ENCODE measurements at places on chromosomes 4 and X.
A peak's percentile ranks its signal among the peaks of the same experiment; 100 is the strongest.

GRCh38 chr4:179624768-179625181 lies 2182.5 kb upstream of the AGA start:
- H3K27me3 ChIP-seq = no peaks in the 10 kb centered on the region
- H3K4me1 ChIP-seq = peaks cover 7% of the 10 kb centered on the region
- no peak overlapping the region for H3K4me3 ChIP-seq
- peak; percentile 88 for DNase-seq
- peak overlapping the region; percentile 96 for H3K27ac ChIP-seq

GRCh38 chrX:30085571-30085970 lies 129.8 kb upstream of the MAGEB2 start:
- H3K27ac ChIP-seq = no peak overlapping the region
- no peaks in the 10 kb centered on the region for H3K36me3 ChIP-seq
- no peaks in the 10 kb centered on the region for H3K4me1 ChIP-seq

DNA sequence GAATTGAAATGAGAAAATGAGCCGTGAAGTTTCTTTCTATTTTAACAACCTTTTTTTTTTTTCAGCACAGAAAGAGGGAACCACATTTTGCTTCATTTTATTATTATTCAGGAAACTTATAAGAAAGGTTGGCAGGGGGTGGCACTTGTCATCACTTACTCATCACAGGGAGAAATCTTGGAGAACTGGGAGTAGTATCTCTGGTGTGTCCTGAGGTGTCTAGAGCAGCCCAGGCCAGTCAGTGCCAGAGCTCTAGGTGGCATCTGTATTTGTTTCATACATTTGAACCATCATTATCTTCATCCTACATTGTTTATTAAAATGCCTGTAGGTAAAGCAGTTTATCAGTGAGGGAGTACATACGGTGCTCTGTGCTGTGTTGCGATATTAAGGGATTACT lies 43.8 kb upstream of the ARHGAP24 start:
- no peak overlapping the region for H3K27ac ChIP-seq
- H3K27me3 ChIP-seq = no peaks in the 10 kb centered on the region
- H3K4me1 ChIP-seq = no peaks in the 10 kb centered on the region
- no peak for DNase-seq
- no peak overlapping the region for H3K4me3 ChIP-seq
- H3K36me3 ChIP-seq = no peaks in the 10 kb centered on the region

GRCh38 chr4:165369522-165369921 lies 9.3 kb upstream of the CPE start:
- no peak overlapping the region for H3K27ac ChIP-seq
- no peaks in the 10 kb centered on the region for H3K36me3 ChIP-seq
- peak; percentile 44 for DNase-seq
- no peaks in the 10 kb centered on the region for H3K4me1 ChIP-seq
- no peak overlapping the region for H3K4me3 ChIP-seq
- no peaks in the 10 kb centered on the region for H3K27me3 ChIP-seq

GRCh38 chrX:119622356-119623232 lies 16.4 kb upstream of the NKRF start:
- peak; percentile 17 for DNase-seq
- H3K4me1 ChIP-seq = peaks cover 3% of the 10 kb centered on the region
- no peak overlapping the region for H3K4me3 ChIP-seq
- H3K36me3 ChIP-seq = no peaks in the 10 kb centered on the region

DNA sequence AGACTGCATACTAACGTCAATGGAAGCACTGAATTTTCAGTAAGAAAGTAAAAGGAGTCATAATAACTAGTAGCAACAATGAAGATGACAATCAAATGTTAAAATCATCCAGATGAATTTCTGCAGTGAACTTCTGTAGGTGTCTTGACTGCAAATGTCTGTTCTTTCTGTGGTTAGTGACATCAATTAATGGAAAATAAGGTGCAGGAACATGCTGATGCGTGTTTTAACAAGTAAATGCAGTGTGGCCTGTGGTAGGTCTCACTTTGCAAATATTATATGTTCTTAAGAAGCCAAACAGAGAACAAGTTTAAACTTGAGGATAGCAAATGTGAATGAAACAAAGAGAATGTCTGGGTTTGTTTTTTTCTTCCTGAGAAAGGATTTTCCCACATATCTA lies 2.6 kb upstream of the DTHD1 start:
- no peaks in the 10 kb centered on the region for H3K27me3 ChIP-seq
- no peak for DNase-seq
- no peaks in the 10 kb centered on the region for H3K4me1 ChIP-seq
- no peak overlapping the region for H3K27ac ChIP-seq

DNA sequence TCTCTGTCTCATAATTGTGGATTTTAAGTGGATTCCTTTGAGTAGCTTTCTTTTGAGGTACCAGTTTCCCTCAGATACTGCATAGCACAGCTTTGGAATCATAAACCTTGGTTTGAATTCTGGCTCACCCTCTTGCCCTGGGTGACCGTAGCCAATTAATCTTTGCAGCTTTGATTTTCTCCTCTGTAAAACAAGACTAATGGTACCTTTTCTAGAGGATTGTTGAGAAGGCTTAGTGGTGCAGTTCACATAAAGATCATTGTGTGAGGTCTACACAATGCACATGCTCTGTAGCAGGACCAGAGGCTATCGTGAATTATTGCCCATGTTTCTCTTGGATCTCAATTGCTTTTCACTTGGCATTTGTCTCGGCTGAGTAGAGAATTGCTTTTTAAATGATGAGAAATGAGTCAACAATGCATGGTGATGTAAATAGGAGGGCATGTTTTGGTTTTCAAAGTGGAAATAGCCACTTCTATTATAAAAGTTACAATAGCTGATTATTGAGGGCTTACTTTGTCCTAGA lies 47.9 kb downstream of the TMEM131L start:
- peak; percentile 41 for DNase-seq
- peak overlapping the region; percentile 56 for H3K4me3 ChIP-seq
- no peaks in the 10 kb centered on the region for H3K36me3 ChIP-seq
- H3K27ac ChIP-seq = peak overlapping the region; percentile 57

DNA sequence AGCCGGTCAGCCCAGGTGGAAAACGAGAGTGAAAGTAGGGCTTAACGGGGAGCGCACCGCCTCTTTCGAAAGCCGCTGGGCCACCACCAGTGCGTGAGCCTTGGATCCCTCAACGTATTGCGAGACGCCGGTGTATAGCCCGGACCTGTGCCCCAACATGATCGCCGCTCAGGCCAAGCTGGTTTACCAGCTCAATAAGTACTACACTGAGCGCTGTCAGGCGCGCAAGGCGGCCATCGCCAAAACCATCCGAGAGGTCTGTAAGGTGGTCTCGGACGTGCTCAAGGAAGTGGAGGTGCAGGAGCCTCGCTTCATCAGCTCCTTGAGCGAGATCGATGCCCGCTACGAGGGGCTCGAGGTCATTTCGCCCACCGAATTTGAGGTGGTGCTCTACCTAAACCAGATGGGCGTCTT lies 929 bp downstream of the MAB21L2 start:
- H3K4me3 ChIP-seq = peak overlapping the region; percentile 35
- peak overlapping the region; percentile 86 for H3K27ac ChIP-seq
- no peaks in the 10 kb centered on the region for H3K27me3 ChIP-seq
- peaks cover 4% of the 10 kb centered on the region for H3K36me3 ChIP-seq
- DNase-seq = peak; percentile 76
- peaks cover 14% of the 10 kb centered on the region for H3K4me1 ChIP-seq

DNA sequence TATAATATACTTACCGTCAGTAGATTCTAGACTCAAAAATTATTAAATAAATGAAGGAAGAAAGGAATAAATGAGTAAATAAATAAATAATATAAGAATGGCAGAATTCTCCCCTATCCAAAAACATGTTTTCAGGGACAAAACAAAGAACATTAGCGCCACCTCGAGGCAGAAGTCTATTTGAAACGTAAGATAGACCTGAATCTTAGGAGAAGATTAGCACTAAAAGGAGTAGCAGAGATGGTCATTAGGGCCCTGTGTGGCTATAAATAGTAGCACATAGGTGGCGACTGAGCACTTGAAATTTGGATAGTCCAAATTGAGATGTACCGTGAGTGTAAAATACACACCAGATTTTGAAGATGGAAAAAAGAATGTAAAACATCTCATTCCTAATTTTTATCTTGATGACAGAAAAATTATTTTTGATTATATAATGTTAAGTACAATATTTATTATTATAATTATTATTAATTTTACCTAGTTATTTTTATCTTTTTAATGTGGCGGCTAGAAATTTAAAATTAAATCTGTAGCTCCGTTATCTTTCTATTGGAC lies 24.3 kb upstream of the SRD5A3 start:
- H3K4me1 ChIP-seq = no peaks in the 10 kb centered on the region
- peaks cover 19% of the 10 kb centered on the region for H3K27me3 ChIP-seq
- H3K36me3 ChIP-seq = no peaks in the 10 kb centered on the region
- peak; percentile 81 for DNase-seq
- H3K4me3 ChIP-seq = no peak overlapping the region

DNA sequence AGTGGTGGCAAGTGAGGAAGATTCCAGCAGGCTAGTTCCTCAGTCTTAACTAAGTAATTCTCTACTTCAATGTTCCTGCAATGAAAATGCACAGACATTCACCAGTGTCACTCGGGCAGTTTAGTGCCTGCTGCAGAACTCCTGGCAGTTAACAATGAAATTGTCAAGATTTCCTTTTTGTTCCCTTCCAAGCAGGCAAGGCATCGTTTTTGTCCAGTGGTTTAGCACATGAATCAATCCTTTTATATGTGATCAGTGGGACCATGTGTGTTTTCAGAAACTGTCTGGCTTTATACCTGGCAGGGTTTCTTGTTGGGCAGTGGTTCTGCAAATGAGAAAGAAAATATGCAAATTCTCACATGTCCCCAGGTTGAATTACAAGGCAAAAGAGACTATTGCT lies 122.2 kb downstream of the GBA3 start:
- H3K4me3 ChIP-seq = no peak overlapping the region
- H3K27ac ChIP-seq = no peak overlapping the region
- no peaks in the 10 kb centered on the region for H3K36me3 ChIP-seq
- H3K27me3 ChIP-seq = no peaks in the 10 kb centered on the region
- no peaks in the 10 kb centered on the region for H3K4me1 ChIP-seq
- no peak for DNase-seq

- no peak for DNase-seq
- peaks cover 3% of the 10 kb centered on the region for H3K4me1 ChIP-seq
- no peak overlapping the region for H3K27ac ChIP-seq
- no peaks in the 10 kb centered on the region for H3K27me3 ChIP-seq
- H3K4me3 ChIP-seq = no peak overlapping the region
- H3K36me3 ChIP-seq = peaks cover 3% of the 10 kb centered on the region
These were observed 13.5 kb downstream of the RPS6KA3 start for GRCh38 chrX:20253232-20253543.

GRCh38 chr4:93416344-93417128 lies 412.0 kb upstream of the ATOH1 start:
- no peak for DNase-seq
- H3K27ac ChIP-seq = no peak overlapping the region
- H3K36me3 ChIP-seq = no peaks in the 10 kb centered on the region
- H3K27me3 ChIP-seq = no peaks in the 10 kb centered on the region
- H3K4me3 ChIP-seq = no peak overlapping the region

GRCh38 chr4:152822323-152822722 lies 42.6 kb downstream of the ARFIP1 start:
- no peak overlapping the region for H3K4me3 ChIP-seq
- H3K27me3 ChIP-seq = no peaks in the 10 kb centered on the region
- no peak overlapping the region for H3K27ac ChIP-seq
- peaks cover 16% of the 10 kb centered on the region for H3K36me3 ChIP-seq
